ENCODE measurements at places on chromosomes 12 and 14.

- DNase-seq, result no peak
These were observed 240.3 kb upstream of the TMPO start for GRCh38 chr12:98275131-98275475.

DNA sequence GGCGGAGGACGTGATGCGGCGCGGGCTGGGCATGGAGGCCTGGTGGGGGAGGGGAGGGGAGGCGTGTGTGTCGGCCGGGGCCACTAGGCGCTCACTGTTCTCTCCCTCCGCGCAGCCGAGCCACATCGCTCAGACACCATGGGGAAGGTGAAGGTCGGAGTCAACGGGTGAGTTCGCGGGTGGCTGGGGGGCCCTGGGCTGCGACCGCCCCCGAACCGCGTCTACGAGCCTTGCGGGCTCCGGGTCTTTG lies 303 bp downstream of the GAPDH start:
- no peak for DNase-seq

DNA sequence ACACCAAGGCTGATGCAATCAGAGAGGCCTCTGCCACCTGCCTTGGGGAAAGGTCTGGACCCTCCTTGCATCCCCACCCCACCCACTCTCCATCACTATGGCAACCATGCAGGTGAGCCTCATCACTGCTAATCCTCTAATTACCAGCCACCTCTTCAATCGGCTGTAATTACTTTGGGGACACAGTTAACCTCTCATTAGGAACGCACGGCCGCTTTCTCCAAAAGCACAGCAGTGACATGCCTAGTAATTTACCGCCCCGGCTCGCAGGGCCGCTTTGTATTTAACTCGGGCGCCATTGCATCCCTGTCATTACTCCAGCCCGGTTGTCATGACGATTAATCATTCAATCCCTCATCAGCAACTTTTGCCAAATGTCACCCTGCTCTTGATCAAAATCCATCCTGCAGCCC lies 36.3 kb upstream of the FAM222A start:
- DNase-seq, result no peak

DNA sequence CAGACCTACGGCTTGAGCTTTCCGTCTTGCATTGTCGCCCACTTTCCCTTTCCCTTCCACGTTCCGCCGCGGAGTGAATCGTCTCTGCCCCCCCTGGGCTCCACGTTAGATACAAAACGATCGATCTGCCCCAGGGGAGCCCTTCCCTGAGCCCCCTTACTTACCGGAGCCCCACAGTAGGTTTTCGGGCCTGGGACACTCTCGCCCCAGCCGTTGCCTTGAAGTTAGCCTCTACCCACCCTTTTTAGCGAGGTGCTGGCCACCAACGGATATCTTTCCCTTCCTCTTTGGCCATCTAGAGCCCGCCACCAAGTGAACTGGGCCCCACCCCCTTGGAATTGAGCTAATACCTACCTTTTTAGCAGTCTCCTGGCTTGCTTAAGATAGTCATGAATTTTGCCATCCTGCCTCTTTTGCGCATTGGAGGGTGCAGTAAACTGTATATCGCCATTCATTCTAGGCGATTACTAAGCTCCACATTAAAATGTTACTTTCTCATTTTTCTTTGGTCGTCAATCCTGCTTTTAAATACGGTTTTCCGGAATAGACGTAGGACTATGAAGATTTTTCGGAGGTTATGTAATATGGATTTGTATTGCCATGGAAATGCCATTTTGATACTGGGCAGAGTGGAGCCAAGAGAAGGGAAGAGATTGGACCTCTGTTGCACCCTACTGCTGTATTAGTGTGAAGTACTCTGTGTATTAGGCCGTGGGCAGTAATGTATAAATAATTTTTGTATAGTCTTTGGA lies 764 bp downstream of the RBM25 start:
- peak; percentile 3 for DNase-seq

DNA sequence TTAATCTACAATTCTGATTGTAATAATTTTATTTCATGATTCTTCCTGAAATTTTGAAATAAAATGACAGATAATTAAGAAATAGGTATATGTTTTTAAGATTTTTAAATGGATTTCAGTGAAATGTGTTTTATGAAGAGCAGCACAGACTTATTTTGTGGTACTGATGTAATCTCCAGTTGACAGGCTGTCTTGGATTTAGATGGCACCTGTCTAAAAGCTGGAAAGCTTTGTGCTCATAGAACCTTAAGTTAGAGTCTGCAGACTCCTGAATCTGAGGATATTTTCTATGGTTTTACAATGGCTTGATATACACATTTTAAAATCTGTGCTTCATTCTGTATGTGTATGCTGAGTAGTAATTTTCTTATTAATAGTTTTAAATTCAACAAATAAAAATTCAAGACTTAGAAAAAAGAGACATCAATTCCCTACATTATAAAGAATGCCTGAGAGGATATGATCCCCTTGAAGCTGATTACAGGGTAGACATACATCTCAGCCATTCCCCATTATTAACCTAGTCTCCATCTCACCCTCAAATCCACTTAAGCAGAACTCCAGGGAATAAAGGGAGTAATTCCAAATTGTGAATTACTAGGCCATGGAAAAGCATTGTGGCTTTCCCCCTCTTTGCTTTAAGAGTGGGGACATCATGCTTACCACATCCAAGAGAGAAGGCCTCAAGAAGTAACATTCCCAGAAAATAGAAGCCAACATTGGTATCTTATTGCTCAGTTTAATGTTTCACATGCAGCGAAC lies 33.7 kb upstream of the ACSS3 start:
- DNase-seq, result no peak

DNA sequence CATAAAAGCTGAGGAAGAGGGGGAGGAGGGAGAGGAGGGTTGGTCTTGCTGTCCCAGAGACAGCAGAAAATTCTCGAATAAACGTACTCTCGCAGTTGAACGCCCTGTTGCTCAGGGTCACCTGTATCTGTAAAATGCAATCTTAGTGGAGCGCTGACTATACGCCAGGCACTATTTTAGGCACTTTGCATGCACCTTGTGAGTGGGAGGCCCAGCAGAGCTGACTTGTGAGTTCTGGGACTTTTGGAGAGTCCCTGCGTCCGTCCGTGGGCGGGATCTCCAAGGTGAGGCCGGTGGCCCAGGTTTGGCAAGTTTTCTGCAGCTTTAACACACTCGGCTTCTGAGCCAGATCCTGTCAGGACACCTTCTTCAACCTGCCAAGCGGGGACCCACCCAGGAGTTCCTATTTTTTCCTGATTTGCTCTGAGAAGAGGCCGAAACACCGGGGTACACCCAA lies 32.5 kb upstream of the PLEKHG6 start:
- DNase-seq, result peak; percentile 42

- peak; percentile 54 for DNase-seq
These were observed 144.7 kb upstream of the RFLNA start for GRCh38 chr12:124150168-124150567.

GRCh38 chr14:92652413-92653151 lies 95.8 kb downstream of the LGMN start:
- no peak for DNase-seq

GRCh38 chr12:1115484-1116231 lies 124.6 kb downstream of the ERC1 start:
- DNase-seq, result no peak

DNA sequence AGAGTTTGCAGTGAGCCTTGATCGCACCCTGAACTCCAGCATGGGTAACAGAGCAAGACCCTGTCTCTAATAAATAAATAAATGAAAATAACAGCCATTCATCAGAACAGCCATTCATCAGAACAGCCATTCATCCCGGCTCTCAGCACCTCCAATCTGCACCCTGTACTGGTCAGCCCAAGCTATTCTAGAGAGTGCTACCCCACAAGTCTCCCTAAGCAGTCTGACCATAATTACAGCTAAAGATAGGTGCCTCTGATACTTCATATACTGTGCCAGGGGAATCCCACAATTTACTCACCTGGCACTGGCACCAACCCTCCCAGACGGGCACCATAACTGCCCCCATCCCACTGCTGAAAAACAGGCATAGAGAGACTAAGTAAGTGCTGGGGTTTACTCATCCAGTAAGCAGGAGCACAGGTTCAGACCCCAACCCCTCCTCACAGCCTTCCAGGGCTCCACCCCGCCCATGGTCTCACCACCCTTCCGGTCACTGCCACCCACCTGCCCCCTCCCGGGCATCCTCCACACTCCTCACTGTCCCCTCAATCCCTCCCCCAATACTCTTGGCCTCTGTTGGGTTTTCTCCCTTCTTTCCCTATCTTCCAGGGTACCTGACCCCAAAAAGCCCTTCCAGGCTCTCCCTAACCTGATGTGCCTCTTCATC lies 15.2 kb upstream of the EIF5 start:
- peak; percentile 90 for DNase-seq

DNA sequence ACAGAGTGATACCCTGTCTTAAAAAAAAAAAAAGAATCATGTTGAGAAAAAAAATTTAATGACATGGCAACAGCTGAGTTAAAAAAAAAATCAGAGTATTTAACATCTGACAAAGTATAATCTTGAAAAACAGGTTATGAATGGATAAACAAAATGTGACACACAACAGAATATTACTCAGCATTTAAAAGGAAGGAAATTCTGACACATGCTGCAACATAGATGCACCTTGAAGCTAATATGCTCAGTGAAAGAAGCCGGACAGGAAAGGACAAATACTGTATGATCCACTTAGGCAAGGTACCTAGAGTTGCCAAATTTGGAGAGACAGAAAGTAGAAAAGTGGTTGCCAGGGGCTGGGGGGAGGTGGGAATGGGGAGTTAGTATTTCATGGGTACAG lies 19.4 kb upstream of the EIF2B2 start:
- no peak for DNase-seq

- DNase-seq, result no peak
These were observed 26.6 kb downstream of the LRCOL1 start for GRCh38 chr12:132583736-132584135.

DNA sequence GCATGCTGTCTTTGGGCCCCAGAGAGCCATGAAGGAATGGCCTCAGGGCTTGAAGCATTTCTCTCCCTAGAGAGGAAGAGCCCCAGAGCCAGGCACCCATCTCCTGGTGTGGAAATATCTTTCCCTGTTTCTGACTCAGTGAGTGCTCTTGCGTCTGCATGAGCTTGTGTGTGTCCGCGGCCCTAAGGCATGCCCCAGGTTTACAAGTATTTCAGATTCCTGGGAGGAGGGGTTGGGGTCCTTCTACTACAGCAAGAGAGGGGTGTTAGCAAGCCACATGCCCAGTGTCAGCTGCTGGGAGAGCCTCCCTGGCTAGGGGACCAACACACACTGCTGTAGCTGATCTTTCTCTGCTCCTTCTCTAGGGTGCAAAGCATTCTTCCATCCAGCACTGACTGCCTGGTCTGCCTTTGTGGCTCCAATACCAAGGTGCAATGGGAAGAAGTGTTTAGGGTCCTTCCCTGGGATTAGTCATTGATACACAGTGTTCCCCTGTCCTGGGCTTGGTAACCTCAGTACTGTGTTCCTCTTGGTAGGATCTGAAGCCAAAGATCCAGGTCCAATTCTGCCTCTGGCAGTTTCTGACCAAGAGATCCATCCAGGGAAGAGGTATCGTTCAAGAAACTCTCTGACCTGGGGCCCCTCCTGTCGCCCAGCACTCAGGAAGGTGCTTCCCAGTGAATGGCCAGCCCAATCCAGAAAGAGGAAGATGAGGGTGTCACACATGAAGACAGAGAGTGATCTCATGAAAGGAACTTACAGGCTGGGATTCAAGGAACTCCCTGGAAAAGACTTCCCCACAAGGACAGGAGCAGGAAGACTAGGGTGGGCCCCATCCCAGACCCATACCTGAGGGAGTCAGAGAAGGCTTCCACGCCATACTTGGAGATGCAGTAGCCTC lies 3.1 kb downstream of the RDH16 start:
- DNase-seq, result no peak

GRCh38 chr12:108483213-108484059 lies 31.6 kb upstream of the FICD start:
- DNase-seq, result no peak

DNA sequence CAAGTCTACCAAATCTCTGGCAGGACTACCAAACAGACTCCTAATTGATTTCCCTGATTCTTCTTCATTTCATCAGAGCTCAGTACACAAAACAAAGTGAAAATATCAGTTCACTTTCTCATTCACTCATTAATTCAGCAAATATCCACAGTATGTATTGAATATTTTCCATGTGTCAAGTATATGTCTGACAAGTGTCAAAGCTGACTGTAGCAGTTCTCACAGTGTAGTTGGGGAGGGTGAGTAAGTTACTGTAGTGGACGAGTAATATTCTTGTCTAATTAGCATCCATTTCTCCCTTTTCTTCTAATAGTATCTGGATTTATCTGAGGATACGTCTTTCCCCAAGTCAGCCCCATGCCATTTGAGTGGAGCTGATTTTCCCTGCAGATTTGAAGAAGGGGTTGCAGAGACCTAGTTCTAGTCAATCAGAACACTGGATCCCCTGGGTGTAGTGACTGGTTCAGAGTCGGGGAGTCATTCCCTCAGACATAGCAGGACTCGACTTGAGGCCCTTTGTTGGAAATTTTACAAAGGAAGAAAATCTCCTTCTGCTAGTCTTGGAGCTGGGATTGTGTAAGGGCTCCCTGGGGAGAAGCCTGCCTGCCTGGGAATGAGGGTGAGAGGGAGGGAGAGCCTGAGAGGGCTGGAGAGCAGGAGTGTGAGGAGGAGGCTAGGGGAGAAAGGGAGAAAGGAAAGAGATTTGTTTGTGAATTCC lies 51.4 kb downstream of the GRIP1 start:
- no peak for DNase-seq

GRCh38 chr12:110281549-110282299 lies 677 bp downstream of the ATP2A2 start:
- DNase-seq, result peak; percentile 23

DNA sequence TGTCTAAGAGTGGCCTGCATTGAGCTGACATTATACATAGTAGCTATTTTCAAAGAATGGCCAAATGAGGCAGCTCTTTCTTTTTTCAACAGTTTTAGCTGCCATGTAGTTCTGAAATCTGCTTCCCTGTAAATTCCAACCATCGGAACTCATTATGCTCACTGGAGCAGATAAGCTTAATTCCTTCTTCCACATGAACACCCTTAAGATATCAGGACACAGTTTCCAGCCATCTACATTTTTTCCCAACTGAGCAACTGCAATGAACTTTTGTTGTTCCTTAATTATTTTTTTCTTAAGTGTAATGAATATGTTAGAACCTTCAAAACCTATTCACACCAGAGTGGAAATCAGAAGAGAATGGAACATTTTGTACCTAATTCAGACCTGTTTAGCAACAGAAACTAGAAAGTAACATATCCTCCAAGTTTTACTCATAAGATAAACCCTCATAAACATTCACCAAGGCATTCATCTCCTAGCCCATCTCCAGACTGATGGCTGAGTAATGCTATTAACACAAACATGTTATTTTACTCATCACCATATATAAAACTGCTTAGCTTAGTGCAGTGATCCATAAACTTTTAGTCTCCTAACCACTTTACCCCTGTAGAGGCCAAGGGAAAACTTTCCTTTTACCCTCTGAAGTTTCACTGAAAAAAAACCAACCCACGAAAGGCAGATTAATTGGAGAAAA lies 296.1 kb upstream of the SYT1 start:
- DNase-seq, result no peak

DNA sequence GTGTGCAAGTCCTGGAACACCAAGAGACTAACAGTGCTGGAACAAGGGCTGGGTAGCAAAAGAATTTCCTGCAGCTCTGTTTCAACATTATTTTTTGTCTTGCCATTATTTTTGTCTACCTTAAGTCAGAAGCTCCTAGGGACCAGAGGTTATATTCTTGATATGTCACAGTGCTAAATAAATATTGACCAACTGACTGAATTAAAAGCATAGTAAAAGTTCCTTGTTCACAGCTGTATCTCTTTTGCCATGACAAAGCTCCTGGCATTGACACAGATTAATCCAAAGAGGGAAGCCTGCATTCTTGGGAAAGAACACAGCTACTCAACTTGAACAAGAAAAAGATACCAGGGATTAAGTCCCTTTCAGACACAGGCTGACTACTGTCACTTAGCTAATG lies 136.5 kb downstream of the SPTSSA start:
- no peak for DNase-seq

- no peak for DNase-seq
These were observed 49.0 kb downstream of the HELB start for GRCh38 chr12:66351301-66351700.
